ENCODE measurements at places on chromosomes 11 and 22.

DNA sequence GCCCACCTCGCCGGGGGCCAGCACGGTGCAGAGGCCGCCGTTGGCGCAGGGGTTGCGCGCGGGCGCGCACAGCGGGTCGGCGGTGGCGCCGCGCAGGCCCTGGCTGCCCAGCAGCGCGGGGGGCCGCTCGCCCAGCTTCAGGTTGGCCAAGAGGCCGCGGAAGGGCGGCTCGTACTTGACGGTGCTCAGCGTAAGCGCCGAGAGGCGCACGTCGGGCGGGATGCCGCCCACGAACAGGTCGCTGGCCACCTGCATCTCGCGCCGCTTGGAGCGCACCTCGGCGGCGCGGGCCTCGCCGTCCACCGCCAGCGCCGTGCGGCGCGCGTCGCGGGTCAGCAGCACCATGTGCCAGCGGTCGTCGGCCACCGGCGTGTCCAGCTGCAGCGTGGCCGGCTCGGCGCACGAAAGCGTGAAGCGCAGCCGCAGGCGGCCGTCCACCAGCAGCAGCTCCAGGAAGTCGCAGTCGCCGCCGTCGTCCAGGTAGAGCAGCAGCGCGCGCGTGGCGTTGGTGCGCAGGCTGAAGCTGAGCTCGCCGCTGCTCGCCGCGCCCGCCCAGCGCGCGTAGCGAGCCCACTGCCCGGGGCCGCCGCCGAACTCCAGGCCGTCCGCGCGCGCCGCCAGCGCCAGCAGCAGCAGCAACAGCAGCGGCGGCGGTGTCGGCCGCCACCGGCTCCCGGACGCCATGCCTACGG is 9.8 kb downstream of the NRXN2 start:
- DNase-seq: no peak

- DNase-seq: peak; percentile 39
These were observed at the start of gene PHLDB1 for GRCh38 chr11:118607401-118608359. Gene PHLDB1 (plus strand): TSS chr11:118607615. CDS start chr11:118613837, 6,222 bp downstream.

GRCh38 chr11:46009647-46010046 is 87.2 kb downstream of the LARGE2 start:
- DNase-seq: no peak

DNA sequence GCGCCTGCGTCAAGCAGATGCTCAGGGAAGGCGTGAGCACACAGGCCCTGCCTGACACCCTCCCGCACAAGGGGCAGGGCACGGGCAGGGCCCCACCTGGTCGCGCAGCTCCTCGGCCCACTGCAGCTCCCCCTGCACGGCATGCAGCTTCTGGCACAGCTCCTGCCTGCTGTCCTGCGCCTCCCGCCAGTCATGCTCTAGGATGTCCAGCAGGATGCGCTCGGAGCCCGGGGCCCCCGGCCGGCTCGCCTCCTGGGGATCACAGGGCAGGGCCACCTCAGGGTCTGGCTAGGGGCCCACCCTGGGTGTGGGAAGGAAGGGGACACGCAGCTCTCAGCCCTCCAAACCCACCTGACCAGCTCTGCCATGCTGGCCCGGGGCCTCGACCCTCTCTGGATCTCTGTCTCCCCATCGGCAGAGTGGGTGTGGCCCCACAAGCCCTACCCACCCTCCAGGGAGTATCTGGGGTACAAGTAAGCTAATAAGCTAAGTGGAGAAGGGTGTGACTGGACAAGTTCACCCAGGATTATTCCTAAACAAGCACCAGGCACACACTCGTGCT is 10.7 kb downstream of the CARD10 start:
- DNase-seq: no peak

GRCh38 chr22:36399472-36399778 is 11.7 kb upstream of the MYH9 start:
- DNase-seq: no peak

- no peak for DNase-seq
These were observed 3.3 kb downstream of the TANGO2 start for GRCh38 chr22:20024225-20024624.

- DNase-seq: no peak
These were observed 370.0 kb downstream of the TBC1D22A start for GRCh38 chr22:47132428-47132825.

- no peak for DNase-seq
These were observed 25.1 kb downstream of the DBX1 start for GRCh38 chr11:20134991-20135736.

DNA sequence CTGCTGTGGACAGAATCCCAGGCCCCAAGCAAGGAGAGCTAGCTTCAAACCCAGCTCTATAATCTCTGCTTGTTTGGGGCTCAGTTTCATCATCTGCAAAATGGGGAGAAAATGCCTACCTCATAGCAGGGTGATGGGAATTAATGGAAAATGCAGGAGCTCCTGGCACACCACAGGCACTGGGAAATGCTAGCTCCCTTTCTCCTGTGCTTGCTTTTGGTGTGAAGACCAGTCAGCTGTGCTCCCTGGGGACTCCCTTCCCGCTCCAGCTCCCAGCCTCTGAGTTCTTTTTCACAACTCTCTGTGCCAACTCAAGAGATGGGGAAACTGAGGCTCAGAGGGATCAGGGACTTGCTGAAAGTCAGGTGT is 8.2 kb upstream of the SERPINH1 start:
- DNase-seq: no peak

DNA sequence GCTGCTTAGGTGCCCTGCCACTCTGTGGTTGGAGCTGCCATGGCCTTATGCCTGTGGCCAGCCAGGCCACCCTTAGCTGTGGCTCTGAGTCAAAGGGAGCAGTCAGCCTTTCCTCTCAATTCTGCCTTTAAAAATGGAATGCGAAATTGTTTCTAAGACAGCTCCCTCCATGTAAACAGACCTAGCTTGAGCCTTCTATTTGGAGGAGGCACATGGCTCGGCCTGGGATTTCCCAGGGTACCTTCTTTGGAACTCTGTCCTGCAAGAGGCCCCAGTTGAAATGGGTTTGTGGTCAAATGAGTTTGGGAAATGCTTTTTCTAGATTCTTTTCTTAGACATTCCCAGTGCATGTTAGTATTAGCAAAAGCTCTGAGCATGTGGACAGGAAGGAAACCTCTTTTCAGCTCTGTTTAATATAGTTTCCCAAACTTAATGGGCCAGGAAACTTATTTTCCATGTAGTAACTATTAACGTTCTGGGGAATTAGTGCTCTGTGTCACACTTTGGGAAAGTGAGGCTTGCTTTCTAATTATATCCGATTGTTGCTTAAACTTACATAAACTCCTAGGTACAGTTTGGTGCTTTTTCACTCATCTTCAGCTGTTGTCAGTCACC is 7.8 kb downstream of the PHOX2A start:
- no peak for DNase-seq

DNA sequence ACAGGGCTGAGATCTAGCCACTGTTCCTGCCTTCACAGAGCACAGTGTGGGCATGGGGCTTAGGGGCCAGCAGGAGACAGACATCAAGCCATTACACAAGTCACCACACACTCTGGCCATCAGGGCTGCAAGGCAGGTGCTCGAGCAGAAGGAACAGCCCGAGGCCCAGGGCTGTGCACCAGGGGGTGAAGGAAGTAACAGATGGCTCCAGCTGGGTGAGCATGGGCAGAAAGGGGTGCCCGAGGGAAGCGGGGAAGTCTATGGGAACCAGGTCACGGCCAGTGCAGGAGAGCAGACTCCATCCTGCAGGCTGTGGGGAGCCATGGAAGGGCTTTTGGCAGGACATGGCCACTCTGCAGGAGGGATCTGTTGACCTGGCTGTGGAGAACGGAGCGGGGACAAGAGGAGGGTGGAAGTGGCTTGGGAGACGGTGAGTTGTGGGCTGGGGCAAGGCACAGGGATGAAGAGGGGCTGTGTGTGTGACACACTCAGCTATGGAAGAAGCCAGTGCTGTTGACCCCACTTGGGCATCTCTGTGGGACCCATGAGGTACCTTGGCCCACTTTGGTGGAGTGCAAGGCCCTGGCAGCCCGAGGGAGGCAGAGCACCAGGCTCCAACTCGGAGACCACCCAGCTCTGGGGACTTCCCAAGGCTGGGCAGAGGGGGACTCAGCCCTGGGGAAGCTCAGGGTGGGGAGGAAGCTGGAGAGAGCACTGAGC is 3.6 kb downstream of the C11orf68 start:
- no peak for DNase-seq
